Right ventricle myocardium superior (tissue), 1 donor: ENCODE measurements at places on chromosomes 3 and 15. TPM values are rescaled to one million over a fixed set of nuclear protein-coding genes. Genes with fewer than 3 reads are reported as not detected.

The GLDN gene
- total RNA-seq, result 9.1 TPM

The ISL2 gene
- not detected for total RNA-seq

The GABRB3 gene
- 1.6 TPM for total RNA-seq

DNA sequence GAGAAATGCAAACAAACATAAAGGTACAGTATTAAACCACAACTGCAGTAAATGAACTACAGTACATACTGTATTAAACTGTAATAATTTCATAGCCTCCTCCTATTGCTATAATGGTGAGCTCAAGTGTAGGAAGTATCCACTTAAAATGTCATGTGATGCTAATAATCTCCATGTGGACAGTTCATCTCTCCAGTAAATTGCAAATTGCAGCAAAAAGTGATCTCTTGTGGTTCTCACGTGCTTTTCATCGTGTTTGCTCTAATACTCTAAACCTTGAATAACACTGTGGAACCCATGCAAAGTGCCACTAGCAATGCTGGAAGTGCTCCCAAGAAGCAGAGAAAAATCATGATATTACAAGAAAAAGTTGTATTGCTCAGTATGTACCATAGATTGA is 9.2 kb upstream of the FNDC3B start:
- DNase-seq, result no peak

GRCh38 chr3:71873093-71873611 is 88.2 kb upstream of the PROK2 start:
- no peak for DNase-seq

DNA sequence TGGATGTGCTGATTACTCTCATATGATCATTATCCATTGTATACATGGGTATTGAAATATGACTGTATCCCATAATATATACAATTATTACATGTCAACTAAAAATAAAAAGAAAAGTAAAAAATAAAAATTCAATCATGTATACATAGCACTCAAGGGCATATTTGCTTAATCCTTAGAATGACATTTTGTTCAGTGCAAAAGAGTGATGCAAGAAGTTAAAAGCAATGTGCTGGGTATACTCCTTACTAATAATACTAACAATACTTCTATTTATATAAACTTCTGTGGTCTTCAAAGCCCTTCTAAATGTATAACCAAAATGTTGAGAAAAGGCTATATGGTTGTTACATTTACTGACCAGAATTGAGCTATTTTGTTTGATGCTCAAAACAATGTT is 23.2 kb upstream of the TM4SF1 start:
- DNase-seq, result no peak
